ENCODE measurements at places on chromosomes 1 and 21.

- no peak for DNase-seq
Observed at GRCh38 chr1:43548285-43549271, 17.9 kb downstream of the PTPRF start.

GRCh38 chr1:203096566-203096965, 10.8 kb upstream of the MYOG start:
- no peak for DNase-seq

DNA sequence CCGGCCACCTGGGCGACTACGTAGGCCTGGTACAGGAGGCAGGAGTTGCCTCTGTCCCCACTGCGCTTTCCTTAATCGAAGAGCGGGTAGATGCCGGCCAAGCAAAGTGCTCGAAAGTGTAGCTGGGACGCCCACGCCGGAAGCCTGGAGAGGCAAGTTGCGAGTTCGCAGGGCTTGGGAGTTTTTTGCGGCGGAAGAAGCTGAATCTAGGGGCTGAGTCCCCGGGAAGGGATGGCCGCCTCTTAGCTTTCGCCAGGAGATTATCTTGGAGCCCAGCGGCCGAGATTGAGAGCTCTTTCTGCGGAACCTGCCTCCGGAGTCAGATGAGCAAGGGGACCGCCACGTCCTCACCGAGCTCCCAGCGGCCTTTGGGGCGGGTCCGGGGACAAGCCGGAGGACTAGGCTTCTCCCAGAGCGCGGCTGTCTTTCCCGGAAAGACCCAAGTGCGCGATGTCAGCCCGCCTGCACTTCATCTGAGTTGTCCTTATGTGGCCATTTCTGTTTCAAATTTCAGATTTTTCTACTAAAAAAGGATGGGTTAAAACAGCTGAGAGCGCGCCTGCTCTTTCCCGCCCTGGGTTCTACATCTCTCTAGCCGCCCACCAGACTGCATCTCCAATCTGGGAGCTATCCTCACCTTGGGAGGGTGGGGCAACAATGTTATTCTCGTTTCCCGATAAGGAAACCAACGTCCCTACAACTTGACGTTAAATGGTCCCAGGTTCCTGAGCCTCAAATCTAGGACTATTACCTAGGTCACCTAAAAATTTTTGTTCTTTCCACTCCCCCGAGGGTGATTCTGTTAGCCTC, 12.4 kb upstream of the TBX15 start:
- DNase-seq = no peak

DNA sequence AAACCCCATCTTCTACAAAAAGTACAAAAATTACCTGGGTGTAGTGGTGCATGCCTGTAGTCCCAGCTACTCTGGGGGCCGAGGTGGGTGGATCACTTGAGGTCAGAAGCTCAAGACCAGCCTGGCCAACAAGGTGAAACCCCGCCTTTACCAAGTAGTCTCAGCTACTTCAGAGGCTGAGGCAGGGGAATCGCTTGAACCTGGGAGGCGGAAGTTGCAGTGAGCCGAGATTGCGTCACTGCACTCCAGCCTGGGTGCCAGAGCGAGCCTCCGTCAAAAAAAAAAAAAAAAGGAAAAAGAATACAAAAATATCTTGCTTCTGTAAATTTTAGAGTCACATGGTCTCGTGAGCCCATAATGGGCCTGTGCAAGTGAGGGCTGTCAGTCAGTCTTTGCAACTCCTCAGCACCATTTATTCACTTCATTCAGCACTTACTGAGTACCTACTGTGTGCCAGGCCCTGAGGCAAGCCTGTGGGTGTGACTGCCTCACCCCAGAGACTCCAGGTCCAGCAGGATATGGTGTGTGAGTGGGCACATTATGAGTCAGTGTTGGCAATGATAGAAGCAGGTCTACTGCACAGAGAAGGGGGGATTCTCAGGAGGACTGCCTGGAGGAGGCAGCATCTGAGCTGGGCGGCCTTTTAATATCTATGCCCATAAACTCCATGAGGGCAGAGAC, 46.8 kb upstream of the TARDBP start:
- DNase-seq = no peak

DNA sequence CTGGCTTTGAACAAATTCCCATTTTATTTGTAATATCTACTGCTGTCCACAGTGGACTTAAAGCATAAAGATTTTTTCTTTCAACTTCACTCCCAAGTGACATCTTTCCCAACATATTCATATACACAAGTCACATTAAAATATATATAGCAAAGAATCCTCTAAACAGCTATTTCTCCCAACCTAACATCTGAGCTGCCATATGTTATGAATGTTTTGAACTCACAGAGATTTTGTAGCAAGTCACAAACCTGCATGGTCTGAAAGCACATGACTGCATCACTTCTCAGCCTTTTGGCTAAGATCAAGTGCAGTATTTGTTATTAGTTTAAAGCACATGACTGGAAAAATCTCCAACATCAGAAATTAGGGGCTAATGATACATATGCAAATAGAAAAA, 7.7 kb upstream of the HFM1 start:
- DNase-seq = no peak

DNA sequence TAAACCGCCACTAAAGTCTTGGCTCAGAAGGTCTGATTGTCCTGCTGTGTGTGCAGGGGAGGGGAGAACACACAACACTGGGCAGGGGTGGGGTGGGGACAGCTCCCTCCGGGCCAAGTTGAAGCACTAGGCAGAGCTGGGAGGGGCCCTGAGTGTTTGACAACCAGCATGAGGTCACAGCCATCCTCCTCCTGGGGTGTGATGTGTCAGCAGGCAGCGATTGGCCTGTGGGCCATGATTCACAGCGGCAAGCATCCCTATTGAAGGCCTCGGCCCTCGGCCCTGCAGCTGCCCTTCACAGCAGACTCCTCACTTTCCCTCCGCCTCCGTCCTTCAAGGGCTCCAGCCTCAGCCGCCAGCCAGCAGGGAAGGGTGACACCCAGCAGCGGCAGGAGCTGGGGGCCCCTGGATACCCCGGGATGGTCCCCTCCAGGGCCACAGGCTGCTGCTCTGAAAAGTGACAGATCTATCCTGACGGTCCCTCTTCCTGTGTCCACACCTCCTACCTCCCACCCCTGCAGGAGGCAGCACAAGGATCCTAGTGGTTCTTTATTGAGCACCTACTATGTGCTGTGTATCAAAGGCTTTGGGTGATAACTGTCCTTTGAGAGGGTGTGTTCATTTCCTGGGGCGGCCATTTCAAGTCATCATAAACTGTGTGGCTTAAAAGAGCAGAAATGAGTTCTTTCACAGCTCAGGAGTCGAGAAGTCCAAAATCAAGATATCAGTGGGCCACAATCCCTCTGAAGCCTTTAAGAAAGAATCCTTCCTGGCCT, 66.0 kb upstream of the SLC25A33 start:
- DNase-seq = peak; percentile 99

DNA sequence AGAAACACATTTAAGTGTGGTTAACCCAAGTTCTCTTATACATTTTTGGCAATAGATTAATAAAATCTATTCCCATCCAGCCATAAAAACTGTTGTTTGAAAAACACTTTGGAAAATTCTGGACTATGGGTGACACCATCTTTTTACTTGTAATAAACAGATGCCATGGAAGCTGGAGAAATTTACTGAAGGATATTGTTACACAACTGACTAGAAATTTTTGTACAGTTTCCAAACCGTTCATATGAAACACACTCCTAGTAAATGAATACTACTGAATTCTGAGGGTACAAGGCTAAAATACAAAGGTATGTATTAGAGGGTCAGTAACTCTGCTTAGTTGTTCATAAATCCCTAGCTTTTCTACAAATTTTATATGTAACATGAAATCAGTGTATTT, 48.7 kb downstream of the TRIM33 start:
- no peak for DNase-seq

GRCh38 chr1:117824616-117825015, 104.8 kb downstream of the GDAP2 start:
- DNase-seq = no peak

Data from NCI-H510A (cell line).